ENCODE measurements at places on chromosomes 13 and 19.

GRCh38 chr19:2762783-2763496, 20.1 kb downstream of the SGTA start:
- no peak for DNase-seq

GRCh38 chr13:114115796-114116195, 16.6 kb downstream of the RASA3 start:
- DNase-seq: no peak

DNA sequence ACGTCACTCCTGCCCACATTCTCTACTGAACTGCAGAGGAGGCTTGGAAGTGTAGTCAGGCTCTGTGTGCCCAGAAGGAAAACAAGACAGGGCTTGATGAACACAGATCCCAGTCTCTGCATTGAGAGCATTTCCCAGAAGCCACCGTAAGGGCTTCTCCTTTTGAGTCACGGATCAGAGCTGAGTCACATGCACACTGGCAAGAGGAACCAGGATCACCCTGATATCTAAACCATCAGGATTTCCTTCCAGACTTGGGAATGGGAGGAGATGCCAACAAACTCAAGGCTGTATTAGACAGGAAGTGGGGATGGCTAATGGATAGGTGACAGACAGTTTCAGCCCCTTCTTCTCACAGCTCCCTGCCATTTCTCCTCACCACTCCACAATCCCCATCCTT, 17.7 kb upstream of the FBXO17 start:
- DNase-seq: no peak

DNA sequence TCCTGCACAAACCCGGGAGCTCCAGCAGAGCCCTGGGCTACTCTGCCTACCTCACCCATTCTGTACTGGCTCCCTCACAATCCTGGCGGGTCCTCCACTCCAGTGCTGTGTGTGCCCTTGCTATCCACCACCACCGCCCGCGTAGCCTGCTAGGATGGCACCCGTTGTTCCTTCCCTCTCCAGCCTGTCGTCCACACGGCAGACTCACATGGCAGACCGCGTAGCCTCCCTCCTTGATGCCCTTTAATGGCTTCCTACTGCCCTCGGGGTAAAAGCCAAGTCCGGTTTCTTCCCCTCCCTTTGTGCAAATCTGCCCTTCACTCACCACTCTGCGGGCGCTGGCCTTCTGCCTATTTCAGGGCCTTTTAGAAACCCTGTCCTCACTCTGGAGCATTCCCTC, 106.6 kb downstream of the RAB20 start:
- DNase-seq: no peak

DNA sequence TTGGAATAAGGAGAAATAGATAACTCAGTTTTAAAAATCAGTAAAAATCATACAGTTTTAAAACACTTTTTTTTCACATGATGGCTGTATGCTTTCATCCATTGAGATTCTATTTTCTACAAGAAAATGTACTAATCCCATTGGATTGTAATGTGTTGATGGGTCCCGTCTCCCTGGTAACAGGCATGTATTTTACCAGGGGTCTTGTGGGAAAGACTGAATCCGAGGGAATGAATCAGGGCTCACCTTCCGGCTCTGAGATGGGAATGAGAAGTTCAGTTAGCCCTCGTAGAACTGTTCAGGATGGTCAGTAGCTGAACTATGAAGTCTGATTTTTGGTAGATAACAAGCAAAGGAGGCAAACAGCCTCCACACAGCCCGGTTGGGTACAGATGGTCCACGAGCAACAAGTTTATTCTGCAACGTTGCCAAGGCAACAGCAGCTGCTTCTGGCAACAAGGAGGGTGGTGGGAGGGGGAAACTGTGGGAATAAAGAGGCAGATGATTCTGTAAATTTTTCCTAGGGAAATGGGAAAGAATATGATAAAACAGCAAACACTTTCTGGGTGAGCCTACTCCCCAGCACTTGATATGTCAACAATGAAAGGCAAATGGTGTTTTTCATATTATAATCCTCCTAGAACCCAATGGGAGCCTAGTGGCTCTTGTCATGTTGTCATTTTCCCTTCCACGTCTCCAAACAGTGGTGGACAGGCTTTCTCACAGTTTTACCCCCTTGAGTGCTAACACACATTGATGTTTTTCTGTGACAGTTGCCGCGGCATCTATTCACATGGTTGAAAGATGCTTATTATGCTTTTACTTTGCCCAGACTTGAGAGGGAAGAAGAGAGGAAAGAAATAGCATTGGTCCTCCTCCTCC, 12.4 kb upstream of the SIAH3 start:
- DNase-seq: no peak

DNA sequence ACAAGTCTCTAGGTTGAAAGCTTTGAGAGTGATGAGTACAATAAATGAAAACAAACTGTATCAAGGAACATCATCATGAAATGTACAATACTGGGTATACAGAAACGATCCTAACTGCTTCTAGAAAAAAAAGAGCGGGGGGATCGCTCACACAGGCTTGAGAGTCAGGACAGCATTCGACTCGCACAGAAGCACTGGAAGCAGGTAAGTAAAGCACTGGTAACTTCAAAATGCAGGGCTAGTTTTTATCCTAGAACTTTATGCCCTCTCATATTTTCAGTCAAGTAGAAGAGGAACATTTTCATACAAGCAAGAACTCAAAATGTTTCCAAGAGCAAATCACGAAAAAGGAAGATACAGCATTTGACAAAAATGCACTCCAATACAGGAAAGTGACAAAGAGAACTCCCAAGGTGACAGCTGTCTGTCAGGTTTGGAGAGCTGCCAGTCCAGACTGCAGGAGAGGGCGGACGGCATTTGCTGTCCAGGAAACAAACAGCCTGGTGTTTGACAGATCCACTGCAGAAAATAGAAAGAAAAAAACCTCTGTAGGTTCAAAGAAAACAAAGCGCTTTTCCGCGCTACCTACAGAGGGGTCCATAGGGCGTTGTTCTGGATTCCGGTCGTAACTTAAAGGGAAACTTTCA, 58.2 kb upstream of the XPO4 start:
- DNase-seq: no peak

DNA sequence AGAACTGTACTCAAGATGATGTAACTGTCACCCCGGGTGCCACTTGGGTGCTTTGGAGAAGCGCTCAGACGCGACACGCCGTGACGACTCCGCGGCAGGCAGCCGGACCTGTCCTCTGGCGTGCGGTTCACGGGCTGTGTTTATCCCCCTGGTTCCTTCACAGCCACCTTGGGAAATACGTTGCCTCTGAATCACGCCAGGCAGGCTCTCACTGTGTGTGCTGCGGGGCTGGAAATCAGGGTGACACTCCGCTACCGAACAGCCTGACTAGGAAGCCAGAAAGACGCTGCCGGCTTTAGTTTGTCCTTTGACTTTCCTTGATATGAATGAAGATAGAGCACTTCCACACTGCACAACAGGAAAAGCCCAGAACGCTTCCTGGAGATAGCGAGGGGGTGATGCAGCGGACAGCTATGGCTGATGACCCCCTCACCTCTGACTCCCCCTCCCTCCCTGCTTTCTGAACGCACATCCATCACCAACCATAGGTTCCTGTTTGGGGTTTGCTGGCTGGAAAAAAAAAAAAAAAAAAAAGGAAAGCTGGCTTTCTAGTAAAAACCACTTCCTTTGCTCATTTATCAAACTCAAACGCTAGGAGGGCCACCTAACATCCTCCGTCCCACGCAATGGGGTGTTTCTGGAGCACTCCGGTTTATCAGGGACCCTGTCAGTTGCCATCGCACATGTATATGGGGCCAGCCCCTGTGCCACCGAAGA, 3.7 kb upstream of the GP6 start:
- DNase-seq: no peak

- no peak for DNase-seq
Measured at GRCh38 chr13:91174886-91175501, 172.5 kb upstream of the MIR17HG start.

GRCh38 chr13:101341464-101341863, 74.8 kb downstream of the NALCN start:
- DNase-seq: no peak

DNA sequence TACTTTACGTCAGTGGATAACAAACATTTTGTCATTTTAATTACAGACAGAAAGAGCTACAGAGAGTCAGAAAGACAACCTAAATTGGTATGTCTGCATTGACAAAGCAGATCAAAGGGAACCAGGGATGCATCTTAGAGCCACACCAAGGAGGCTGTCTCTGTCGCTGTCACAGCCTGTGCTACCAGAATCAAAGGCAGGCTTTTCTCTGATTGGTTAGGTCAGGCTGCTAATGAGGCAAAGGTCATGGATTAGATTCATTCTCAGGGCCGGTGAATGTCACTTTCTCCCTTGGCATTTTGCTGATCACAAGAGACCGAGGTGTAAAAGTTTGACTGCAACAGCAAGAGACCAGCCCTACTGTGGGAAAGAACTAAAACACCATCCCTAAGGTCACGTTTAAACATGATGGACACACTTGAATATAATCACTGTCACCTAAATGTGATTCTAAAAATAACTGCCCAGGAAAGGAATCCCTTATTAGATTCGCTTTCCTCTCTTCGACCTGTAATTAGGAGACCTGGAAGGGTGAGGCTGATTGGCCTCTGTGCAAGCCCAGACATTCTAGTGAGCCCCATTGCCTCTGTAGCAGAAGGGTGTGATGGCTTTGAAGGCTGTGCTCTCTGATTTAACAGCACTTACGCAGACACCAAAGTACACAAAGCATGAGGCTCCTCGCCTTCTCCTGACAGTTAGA, 314.4 kb upstream of the NBEA start:
- no peak for DNase-seq

DNA sequence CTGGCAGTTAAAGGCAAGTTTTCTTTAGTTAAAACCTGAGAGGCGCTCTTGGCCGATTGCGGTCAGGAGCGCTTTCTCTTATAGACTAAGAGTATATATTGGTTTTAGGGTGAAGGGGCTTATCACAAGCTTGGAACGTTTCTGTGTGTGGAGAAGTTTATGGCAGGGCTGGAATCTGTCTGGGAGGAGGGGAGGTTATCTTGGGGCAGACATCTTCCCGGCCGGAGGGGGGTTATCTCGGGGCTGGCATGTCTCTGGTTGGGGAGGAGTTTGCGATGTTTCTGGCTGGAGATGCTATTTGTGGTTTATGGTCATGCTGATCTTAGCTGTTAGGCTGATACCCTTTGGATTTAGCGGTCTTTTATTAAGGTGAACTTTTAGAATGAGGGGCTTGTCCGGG, 18.3 kb downstream of the KDM4B start:
- no peak for DNase-seq

DNA sequence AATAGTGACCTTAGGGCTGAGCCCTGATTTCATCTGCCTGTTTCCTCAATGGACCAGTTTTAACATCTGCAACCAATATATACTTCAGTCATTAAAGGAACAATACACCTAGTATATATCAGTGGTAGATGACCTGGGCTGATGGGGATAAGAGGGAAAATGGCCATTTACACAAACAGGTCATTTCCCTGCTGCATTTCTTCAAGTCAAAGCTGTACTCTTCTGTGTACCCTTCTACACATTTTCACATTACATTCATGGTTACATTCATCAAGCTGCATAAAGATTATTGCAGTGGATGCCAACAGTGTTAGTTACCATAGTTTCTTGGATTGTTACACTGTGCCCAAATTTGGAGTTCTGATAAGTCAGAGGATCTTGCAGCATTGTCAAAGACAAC, 81.2 kb upstream of the RAP2A start:
- DNase-seq: no peak

GRCh38 chr19:51664997-51665396, 18.4 kb upstream of the SIGLEC14 start:
- DNase-seq: no peak

- DNase-seq: no peak
Measured at GRCh38 chr13:59493436-59493965, 670.2 kb downstream of the DIAPH3 start.

DNA sequence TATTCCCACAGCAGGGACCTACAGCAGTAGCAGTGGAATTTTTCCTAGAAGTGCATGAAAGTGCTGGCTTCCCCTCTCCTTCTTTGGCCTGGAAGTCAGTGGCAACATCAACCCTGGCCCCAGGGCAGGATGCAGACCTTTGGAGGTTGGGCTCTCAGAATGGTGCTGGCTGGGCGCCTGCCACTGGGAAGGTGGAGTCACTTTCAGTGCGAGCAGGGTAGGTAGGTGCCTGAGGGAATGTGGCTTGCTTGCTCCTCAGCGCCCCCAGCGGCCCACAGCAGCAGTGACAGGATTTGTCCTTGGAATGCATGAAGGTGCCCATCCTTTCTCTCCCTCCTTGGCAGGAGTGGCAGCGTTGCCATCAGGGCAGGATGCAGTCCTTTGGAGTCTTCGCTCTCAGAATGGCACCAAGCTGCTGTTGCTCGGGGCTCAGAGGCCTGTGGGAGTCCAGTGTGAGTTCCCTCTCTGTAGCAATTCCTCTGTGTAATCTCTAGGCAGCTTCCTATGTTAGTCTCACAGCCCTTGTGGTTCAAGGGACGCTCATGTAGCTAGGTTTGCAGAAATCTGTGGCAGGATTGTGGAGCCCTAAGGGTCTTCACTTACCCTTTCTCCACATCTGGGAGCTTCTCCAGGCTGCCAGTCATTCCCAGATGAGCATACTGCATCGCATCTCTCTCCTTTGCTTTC, 354.4 kb upstream of the DACH1 start:
- no peak for DNase-seq

GRCh38 chr13:49667773-49668172, 23.5 kb downstream of the EBPL start:
- no peak for DNase-seq

- DNase-seq: no peak
Measured at GRCh38 chr13:26424181-26424580, 133.3 kb upstream of the WASF3 start.

DNA sequence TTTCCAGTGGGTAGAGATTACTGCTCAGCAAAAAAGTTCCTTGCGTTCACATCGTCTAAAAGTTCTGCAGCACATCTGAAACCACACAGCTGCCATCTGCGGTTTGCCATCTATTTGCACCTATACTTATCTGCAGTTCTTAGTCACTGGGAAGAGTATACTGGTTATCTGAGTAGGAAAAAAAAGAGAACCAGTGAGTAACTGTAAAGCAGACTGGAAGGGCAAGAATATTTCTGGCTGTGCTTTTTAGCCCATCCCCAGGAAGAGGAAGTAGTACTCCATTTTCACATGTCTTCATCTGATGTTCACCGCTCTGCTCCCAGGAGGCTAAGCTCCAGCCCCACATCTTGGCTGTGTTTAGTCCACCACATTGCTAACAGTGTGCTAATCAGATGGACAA, 35.6 kb downstream of the EFNB2 start:
- DNase-seq: no peak
